Activated CD8-positive, alpha-beta T cell treated with anti-CD3 and anti-CD28 coated beads, Interleukin-2, amount 10 ng/mL, durations not matched to agents 7 days and 5 days (primary cell): ENCODE measurements at places on chromosomes 3 and 15.
A peak's percentile ranks its signal among the peaks of the same experiment; 100 is the strongest.

DNA sequence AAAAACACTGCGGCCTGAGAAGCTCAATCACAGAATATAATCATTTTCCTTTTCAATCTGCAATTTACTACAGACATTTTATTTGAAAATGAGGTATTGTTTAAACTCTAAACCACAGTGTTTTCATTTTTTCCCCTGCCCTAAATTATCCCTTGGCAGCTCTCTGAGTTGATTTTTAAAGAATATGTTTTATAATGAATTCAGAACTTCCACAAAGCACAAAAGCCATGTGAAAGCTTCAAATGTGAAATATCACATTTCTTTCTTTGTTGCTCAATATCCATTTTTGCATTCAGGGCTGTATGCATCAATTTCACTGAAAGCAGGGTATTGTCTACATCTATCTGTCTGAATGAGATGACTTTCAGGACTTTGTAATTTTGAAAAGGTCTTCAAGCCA lies 813.6 kb upstream of the ALCAM start:
- DNase-seq, result no peak

DNA sequence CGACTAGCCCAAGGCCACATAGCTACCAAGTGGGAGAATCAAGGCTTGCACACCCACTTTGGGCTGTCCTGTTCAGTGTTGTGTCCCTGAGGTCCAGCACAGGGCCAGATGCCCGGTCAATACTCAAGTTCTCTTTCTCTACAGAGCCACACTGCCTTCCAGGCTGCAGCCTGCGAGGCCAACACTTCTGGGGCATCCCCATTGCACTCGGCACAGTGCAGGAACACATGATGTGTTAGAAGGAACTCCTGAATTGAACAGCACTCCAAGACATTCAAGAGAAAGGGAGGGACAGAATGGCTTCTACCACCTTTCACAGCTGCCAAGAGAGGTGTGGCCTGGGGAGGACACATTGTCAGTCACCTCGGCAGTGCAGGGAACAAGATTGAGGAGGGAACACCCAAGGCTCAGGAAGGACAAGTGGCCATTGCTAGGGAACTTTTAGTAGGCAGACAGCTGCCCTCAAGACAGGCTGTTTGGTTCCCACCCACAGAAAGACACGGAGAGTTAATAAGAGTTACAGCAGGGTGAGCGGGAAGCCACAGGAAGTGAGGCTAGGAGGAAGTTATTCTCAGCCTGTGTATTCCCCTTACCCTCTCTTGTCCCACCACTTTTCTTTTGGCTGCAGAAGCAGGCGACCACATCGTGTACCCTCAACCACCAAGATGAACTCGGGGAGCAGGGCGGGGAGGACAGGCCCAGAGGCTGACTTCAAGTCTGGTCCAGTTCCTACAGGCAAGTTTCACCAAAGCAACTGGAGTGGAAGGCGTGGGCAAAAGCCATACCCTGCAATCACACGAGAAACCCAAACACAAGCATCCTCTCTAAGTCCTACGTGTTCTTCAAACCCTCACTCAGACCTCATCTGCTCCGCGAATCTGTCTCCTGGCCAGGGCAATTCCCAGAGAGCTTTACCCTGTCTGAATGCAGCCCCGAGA lies 69.4 kb downstream of the SRGAP3 start:
- peak; percentile 53 for DNase-seq

- no peak for DNase-seq
These were observed 101.0 kb upstream of the THBS1 start for GRCh38 chr15:39479911-39480310.

GRCh38 chr3:23075496-23075895 lies 127.6 kb upstream of the UBE2E2 start:
- DNase-seq, result no peak

GRCh38 chr3:126267169-126267975 lies 87.0 kb upstream of the ALDH1L1 start:
- DNase-seq, result no peak

DNA sequence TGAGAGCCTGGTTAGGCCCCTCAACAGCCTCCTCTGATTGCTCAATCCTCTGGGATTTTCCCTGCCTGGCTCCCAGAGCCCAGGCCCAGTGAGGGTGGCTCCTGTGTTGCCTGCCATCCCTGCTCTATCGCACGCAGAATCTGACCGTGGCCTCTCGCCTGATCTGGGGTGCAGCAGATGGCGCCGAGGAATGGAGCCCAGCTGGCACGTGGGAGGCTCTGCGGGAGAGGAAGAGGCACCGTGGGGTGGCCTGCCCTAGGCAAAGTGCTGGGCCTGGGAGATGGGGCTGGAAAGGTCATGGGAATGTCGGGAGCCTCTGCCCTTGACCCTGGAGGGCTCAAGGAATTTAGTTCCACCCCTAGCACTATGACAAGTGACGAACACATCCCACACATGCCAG lies 10.3 kb downstream of the SV2B start:
- DNase-seq, result no peak

GRCh38 chr3:48664313-48664644 lies 1.6 kb upstream of the CELSR3 start:
- no peak for DNase-seq

DNA sequence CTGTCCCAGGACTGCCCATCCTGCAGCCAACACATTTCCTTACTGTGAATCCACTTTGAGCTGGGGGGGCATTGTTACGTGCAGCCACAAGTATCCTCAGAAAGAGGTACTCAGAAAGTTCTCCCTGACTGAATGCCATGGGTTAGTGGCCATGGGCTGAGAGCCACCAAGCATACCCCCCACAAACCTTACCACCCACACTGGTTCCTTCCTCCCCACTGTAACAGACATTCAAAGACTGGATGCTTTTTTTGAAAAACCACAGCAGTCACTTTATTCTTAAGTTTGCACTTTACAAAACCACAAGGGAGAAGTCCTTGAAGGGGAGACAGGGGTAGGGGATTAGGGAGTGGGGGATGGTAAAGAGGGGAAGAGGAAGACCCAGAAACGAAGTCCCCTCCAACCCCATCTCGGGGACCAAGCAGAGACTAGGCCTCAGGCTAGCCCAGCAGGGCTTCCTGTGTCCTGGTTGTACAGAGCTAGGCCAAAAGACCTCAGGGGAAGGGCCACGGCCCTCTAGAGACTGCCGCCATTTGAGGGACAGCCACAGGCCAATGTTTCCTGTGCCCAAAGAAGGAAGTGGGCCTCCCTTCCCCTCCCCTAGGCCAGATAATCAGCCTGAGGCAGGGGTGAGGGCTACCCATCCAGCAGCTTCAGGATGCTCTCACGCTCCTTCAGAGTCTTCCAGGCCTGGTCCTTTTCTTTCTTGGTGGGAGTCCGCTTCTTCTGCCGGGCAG lies 10.1 kb upstream of the CAMK1 start:
- peak; percentile 77 for DNase-seq

- no peak for DNase-seq
These were observed 65.8 kb downstream of the IQSEC1 start for GRCh38 chr3:13007251-13007941.

DNA sequence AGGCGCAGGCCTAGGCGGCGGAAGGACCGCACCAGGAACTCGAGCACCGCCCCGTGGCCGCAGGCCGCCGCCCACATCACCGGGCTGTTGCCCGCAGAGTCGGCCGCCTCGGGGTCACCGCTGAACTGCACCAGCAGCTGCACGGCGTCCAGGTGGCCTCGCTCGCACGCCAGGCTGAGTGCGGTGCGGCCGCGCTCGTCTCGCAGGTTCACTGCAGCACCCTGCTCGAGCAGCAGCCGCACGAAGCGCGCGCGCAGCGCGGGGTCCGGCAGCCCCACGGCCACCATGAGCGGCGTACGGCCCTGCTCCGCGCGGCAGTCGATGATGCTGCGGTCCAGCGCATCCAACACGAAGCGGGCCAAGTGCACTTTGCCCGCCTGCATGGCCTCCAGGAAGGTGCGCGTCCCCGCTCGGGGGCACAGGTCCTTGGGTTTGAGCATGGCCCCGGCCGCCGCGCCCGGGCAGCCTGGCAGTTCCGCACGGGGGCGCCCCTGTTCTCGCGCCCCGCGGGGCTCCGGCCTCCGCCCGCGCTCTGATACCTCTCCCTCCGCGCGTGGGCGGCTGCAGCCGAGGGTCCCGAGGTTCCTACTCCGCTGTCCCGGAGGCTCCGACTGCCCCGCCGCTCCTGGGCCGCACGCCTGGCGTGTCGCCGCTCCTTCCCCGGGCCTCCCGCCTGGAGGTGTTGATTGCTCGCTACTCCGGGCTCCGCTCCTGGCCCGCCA lies 556 bp downstream of the ANKRD63 start:
- peak; percentile 62 for DNase-seq

DNA sequence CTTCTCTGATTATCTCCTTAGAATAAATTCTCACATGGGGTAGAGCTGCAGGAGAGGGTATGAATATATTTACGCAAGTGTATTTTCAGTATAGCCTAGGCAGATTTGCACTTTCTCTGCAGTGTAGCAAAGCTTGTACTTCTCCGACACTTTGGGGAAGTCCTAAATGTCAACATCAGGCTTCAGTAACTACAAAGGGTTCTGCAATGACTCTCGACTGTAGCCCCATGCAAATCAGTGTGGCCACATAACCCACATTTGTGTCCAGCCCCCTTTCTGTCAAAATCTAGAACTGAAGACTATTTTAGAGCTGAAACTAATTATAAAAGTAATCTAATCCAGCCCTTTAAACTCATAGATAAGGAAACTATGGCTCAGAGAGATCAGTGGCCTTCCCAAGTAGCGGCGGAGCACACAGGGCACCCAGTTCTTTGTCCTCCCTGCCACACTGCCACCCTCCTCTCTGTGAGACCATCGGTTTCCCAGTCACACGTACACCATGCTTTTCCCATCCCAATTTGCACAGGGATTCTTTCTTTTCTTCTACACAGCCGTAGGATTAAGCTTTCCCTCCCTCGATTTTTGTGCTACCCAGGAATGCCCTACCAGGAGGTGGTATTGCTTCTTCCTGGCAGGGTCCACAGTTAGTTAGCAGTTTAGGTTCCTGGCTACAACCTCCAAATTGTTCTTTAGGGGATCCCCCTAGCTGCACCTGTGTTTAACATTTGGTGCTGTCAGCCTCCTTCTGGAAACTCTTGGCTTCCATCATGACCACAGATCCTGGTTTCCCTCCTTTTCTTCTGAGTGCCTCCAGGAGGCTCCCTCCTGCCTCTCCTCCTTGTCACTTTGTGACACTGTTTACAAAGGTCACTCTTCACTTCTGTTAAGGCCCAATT lies 22.9 kb downstream of the MRAS start:
- DNase-seq, result no peak

GRCh38 chr3:71092665-71093064 lies 490.9 kb downstream of the FOXP1 start:
- no peak for DNase-seq

DNA sequence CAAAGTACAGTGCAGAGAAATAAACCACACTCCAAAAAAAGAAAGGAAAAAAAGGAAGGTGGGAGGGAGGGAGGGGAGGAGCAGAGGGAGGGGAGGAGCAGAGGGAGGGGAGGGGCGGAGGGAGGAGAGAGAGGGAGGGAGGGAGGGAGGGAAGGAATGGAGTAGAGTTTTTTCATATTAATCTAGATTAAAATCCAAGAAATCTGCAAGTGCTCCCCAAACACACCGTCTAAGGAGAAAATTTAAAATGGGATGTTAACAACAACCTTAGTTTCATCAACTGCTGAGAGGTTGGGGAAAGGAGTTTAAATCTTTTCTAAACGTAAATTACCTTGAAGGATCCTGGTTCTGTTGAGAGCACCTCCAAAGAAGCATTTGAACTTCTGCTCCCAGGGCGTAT lies 6.6 kb downstream of the FSIP1 start:
- no peak for DNase-seq

GRCh38 chr15:69982037-69982436 lies 115.7 kb downstream of the TLE3 start:
- DNase-seq, result no peak

DNA sequence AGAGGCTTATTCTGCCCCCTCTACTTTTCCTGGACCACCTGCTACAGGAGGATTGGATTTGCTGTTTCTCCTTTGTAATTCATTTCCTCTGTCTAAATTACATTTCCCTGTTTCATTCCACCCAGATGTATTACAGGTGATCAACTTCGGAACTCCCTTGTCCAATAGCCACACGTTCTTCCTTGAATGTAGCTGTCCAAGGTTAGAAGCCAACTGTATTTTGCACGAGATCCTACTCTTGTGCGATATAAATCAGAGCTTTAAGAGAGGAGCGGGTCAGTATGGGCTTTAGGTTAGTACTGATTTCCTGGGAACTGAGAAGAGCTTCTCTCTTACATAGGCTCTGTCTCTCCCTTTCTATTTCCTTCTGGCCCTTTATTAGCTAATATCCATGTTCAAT lies 20.5 kb downstream of the GJD2 start:
- DNase-seq, result no peak

GRCh38 chr3:122123850-122124249 lies 59.6 kb upstream of the CASR start:
- no peak for DNase-seq

DNA sequence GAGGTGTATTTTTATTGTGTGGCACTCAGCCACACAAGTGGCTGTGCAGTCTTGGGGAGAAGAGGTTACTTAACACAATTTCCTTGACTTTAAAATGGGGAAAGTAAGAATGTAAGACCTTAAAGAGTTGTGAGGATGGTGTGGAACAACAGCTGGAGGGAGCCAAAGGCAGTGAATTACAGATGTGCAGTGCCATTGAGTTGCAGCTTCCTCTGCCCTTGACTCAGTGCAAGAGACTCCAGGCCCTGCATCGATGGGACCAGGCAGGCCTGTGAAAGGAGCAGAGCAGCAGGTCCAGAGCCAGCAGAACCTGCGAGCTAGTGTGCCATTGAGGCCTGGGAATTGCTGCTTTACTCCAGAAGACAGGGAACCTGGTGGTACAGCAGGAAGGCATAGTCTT lies 27.2 kb downstream of the EEFSEC start:
- DNase-seq, result no peak

DNA sequence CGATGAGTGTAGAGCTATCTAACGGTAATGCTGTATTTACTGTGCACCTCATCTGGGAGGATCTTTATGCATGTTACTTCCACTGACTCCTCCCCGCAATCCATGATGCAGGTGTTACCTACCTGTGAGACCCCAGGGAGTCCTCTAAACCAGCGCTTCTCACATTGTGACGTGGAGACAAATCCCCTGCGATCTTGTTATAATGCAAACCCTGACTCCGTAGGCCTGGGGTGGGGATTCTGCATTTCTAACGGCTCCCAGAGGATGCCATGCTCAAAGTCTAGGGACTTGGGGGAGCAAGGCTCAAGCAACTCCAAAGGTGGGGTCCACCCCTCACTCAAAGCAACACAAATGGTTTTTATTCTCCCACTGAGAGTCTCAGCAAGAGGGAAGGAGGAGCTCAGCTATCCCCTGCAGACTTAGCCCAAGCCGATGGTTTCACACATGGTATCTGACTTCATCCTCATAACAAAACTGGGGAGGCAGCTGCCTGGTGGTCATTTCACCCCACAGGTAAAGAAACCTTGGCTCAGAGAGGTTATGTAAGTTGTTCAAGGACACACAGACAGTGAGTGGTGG lies 63.6 kb downstream of the PCSK6 start:
- DNase-seq, result no peak

GRCh38 chr3:37934631-37935289 lies 55.8 kb upstream of the VILL start:
- DNase-seq, result no peak

- DNase-seq, result no peak
These were observed 41.5 kb downstream of the SEMA3G start for GRCh38 chr3:52403271-52403841.
